Chondrocyte (in vitro differentiated cells): ENCODE measurements at places on chromosomes 12 and 14. TPM values are rescaled to one million over a fixed set of nuclear protein-coding genes. Genes with fewer than 3 reads are reported as not detected.

INHBE gene
- total RNA-seq, result 0.77 to 8.5 TPM (median 8.4 TPM) in 3 replicates

STAB2 gene
- not detected in 3 replicates for total RNA-seq

GRCh38 chr12:49891476-49891875 is 12.2 kb downstream of the FAIM2 start:
- H3K27ac ChIP-seq, result no peak overlapping the region
- peak; percentile 44 for DNase-seq
- peaks cover 24% of the 10 kb centered on the region for H3K27me3 ChIP-seq
- peaks cover 7% of the 10 kb centered on the region for H3K4me1 ChIP-seq
- peaks cover 2% of the 10 kb centered on the region for H3K36me3 ChIP-seq
- no peak overlapping the region for H3K4me3 ChIP-seq

DNA sequence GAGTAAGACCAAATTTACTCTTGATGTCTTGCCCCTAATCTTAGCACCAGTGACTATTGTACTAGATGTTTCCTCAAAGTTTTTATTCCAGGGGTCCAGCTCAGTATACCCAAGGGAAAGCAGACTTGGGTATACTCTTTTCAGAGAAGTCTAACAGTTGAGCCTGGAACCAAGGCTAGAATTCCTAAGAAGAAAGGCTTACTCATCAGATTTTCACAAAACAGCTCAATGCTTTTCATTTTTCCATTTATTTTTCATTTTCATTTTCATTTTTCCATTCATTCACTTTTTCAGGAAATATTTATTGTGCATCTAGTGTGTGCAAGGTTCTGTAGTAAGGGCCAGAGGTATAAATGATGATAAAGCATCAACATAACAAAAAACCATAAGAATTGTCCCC is 143.2 kb downstream of the PHLDA1 start:
- no peak overlapping the region for H3K4me3 ChIP-seq
- H3K36me3 ChIP-seq, result no peaks in the 10 kb centered on the region
- H3K27me3 ChIP-seq, result peaks cover 4% of the 10 kb centered on the region
- no peak for DNase-seq
- H3K27ac ChIP-seq, result no peak overlapping the region

CCDC196 gene
- total RNA-seq, result not detected in 3 replicates

NKX2-1 gene
- total RNA-seq, result not detected in 3 replicates

ASCL1 gene
- total RNA-seq, result not detected in 3 replicates

RBP5 gene
- not detected in 3 replicates for total RNA-seq

BDKRB1 gene
- total RNA-seq, result not detected in 3 replicates

GRCh38 chr12:39553476-39553875 is 66.1 kb downstream of the ABCD2 start:
- H3K36me3 ChIP-seq, result no peaks in the 10 kb centered on the region
- peaks cover 2% of the 10 kb centered on the region for H3K27me3 ChIP-seq
- DNase-seq, result no peak
- H3K4me1 ChIP-seq, result no peaks in the 10 kb centered on the region

GRCh38 chr12:2283916-2284315 is 231.1 kb downstream of the CACNA1C start:
- no peaks in the 10 kb centered on the region for H3K27me3 ChIP-seq
- no peaks in the 10 kb centered on the region for H3K36me3 ChIP-seq
- peaks cover 72% of the 10 kb centered on the region for H3K4me1 ChIP-seq
- H3K27ac ChIP-seq, result peak overlapping the region; percentile 91

LRP1-AS gene
- not detected in 3 replicates for total RNA-seq

HCAR2 gene
- not detected in 3 replicates for total RNA-seq

DNA sequence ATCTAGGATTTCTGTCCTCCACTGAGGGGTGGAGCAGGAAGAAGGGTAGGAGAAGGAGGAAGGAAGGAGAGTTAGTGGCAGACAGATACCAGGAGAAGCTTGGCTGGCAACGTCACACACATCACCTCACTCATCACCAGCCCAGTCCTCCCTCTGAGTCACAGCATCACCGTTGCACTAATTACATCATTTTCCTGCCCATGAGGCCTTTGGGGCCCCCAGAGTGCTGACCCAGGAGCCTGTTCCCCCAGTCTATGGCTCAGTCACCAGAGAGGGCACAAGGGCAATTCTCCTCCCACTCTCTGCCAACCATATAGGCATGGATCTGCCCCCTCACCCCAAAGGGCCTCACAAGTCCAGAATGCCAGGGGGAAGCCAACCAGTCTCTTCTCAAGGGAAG is 4.6 kb downstream of the RND1 start:
- no peak overlapping the region for H3K4me3 ChIP-seq
- H3K4me1 ChIP-seq, result peaks cover 13% of the 10 kb centered on the region
- peaks cover 33% of the 10 kb centered on the region for H3K27me3 ChIP-seq
- H3K36me3 ChIP-seq, result no peaks in the 10 kb centered on the region
- H3K27ac ChIP-seq, result no peak overlapping the region

ASPG gene
- not detected in 3 replicates for total RNA-seq

GRCh38 chr12:67650388-67651131 is 2.0 kb downstream of the DYRK2 start:
- H3K4me1 ChIP-seq, result peaks cover 70% of the 10 kb centered on the region
- peaks cover 14% of the 10 kb centered on the region for H3K36me3 ChIP-seq
- H3K27me3 ChIP-seq, result no peaks in the 10 kb centered on the region
- no peak for DNase-seq

RTL1 gene
- 0.02 TPM in 1 of 3 replicates, not detected in the others for total RNA-seq

CLEC4C gene
- not detected in 3 replicates for total RNA-seq

DNA sequence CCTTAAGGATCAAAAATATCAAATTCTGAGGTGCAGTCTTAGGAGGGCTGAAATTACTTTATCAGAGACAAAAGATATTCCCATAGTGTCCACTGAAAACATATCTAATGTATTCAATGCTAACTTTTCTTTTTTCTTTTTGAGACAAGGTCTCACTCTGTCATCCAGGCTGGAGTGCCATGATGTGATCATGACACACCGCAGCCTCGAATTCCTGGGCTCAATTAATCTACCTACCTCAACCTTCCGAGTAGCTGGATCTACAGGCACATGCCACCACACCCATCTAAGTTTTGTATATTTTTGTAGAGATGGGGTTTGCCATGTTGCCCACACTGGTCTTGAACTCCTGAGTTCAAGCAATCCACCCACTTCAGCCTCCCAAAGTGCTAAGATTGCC is 68.3 kb downstream of the ZC3H14 start:
- no peak for DNase-seq
- no peaks in the 10 kb centered on the region for H3K36me3 ChIP-seq
- H3K4me1 ChIP-seq, result peaks cover 8% of the 10 kb centered on the region
- H3K4me3 ChIP-seq, result no peak overlapping the region
- no peak overlapping the region for H3K27ac ChIP-seq

- H3K4me3 ChIP-seq, result peak overlapping the region; percentile 26
- peaks cover 73% of the 10 kb centered on the region for H3K4me1 ChIP-seq
- no peak for DNase-seq
- peak overlapping the region; percentile 96 for H3K27ac ChIP-seq
- peaks cover 3% of the 10 kb centered on the region for H3K36me3 ChIP-seq
- no peaks in the 10 kb centered on the region for H3K27me3 ChIP-seq
These were observed 4.5 kb upstream of the DNAH10 start for GRCh38 chr12:123757561-123757960.

DNA sequence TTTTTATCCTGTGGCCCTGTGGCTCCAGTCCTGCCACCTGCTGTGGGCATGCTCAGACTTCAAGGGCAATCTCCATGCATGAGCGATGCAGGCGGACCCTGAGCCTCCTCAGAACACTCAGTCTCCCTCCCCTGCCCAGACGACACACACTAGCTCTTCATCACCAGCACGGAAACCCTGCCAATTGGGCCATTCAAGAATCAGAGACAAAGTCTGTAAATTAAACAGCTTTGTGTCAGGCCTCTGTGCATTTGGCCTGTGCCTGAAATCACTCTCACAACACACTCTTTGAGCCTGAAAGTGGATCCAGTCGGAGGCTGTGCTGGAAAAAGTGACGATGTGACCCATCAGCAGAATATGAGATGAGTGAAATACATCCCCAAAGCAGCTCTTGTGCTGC is 12.5 kb downstream of the POU6F1 start:
- no peak overlapping the region for H3K4me3 ChIP-seq
- H3K4me1 ChIP-seq, result no peaks in the 10 kb centered on the region
- H3K27ac ChIP-seq, result no peak overlapping the region
- no peak for DNase-seq
- peaks cover 3% of the 10 kb centered on the region for H3K36me3 ChIP-seq
- no peaks in the 10 kb centered on the region for H3K27me3 ChIP-seq

DNA sequence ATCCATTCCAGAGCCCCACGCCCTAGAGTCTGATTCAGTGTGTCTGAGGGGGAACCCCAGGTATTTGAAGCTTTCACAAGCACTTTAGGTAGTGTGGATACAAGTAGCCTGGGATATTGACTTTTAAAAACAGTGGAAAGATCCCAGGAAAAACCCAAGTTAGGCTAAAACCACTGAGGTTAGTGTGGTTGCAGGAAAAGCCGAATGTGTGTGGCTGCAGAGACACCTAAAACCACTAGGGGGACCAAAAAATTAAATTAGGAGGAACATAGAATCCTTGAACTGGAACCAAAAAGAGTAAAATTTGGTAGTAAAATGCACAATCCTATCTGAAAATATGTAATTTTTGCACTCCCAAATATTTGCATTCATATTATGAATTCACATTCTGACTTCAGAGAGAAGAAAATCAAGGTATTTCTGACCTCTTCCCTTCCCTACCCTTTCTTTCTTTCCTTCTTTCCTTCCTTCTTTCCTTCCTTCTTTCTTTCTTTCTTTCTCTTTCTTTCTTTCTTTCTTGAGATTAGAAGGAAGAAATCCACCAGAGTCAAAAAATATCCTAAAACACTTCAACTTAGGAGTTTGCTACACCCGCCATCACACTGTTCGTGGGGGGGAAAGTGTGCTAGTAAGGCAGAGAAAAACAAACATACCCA is 37.8 kb downstream of the SLCO1A2 start:
- H3K4me1 ChIP-seq, result peaks cover 8% of the 10 kb centered on the region
- H3K4me3 ChIP-seq, result no peak overlapping the region
- no peak for DNase-seq
- H3K36me3 ChIP-seq, result no peaks in the 10 kb centered on the region
- H3K27ac ChIP-seq, result no peak overlapping the region
- H3K27me3 ChIP-seq, result peaks cover 2% of the 10 kb centered on the region

EML1 gene
- 36.4 to 61.0 TPM (median 39.6 TPM) in 3 replicates for total RNA-seq

GRCh38 chr14:55845963-55846825 is 266.2 kb downstream of the KTN1 start:
- H3K36me3 ChIP-seq, result peaks cover 1% of the 10 kb centered on the region
- no peaks in the 10 kb centered on the region for H3K27me3 ChIP-seq
- DNase-seq, result no peak
- peak overlapping the region; percentile 64 for H3K27ac ChIP-seq
- H3K4me3 ChIP-seq, result no peak overlapping the region

CLEC9A gene
- total RNA-seq, result not detected in 3 replicates
